ENCODE measurements at places on chromosomes 6 and 20. TPM values are rescaled to one million over a fixed set of nuclear protein-coding genes. Genes with fewer than 3 reads are reported as not detected.

GRCh38 chr6:144335311-144335861 lies 50.3 kb downstream of the UTRN start:
- DNase-seq: no peak

ALDH5A1 gene
- 13.2 TPM for total RNA-seq

DNA sequence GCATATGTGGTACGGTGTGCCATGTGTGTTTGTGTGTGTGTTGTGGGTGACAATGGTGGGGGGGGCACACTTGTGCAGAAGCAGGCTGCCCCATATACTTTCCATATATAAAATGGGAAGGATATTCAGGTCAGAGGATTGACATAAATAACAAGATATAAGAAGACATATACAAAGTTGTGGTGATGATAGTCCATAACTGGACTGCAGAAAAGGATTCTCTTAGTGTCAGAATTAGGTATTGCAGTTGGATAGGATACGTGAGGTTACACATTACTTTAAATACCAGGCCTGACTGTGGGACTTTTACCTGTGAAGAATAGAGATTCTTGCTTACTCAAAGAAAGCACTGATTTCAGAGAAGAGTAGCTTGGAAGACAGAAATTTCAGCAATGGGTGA lies 1260.3 kb downstream of the EPHA7 start:
- DNase-seq: no peak

NCOA7 gene
- total RNA-seq: 75.6 TPM

MRPS26 gene
- total RNA-seq: 62.2 TPM

VEGFA gene
- total RNA-seq: 564 TPM

NRSN1 gene
- not detected for total RNA-seq
